ENCODE measurements at places on chromosomes 7 and 10. TPM values are rescaled to one million over a fixed set of nuclear protein-coding genes. Genes with fewer than 3 reads are reported as not detected.

Gene MSMB
- polyA plus RNA-seq, result not detected

- DNase-seq, result no peak
Observed at GRCh38 chr10:22624287-22624738, 90.1 kb downstream of the PIP4K2A start.

- DNase-seq, result no peak
Observed at GRCh38 chr7:138798836-138799235, 840 bp upstream of the ATP6V0A4 start.

DNA sequence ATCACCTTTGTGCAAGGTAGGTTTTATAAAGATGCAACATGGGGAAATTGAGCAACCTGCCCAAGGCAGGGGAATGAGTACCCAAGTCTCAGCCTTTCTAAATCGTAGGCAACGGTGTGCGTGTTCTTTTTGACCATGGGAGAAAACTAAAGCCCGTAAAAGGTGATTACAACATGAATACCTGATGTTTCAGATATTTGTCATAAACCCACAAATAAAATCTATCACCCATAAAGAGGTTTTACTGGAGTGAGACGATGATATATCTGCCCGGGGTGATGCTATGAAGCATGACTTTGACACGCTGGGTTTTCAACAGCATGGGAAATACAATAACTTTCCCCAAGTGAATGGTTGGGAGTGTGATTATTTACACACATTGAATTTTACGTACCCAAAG, 406.3 kb upstream of the KLF6 start:
- no peak for DNase-seq

GRCh38 chr10:122504610-122504950, 43.2 kb downstream of the HTRA1 start:
- DNase-seq, result no peak

- no peak for DNase-seq
Observed at GRCh38 chr10:130337305-130337640, 201.1 kb downstream of the GLRX3 start.

DNA sequence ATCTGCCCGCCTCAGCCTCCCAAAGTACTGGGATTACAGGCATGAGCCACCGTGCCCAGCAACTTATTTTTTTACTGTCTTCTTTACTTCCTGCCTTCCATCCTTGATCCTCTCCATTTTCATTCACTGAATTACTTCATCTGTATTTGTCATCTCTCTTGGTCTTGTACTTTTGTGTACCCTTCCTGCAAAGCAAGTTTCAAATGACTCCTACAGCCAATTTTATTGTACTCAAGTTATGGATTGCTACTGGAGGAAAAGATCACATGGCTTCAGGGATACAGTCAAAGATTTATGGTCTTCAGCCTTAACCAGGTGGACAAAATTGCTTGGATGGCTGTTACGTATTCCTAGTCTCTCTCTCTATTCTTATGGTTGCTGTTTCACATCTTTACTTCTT, 22.6 kb downstream of the SEPTIN7 start:
- DNase-seq, result no peak

Data from CD4-positive, alpha-beta memory T cell (primary cell).